ENCODE measurements at places on chromosomes 7 and 10. TPM values are rescaled to one million over a fixed set of nuclear protein-coding genes. Genes with fewer than 3 reads are reported as not detected.

GRCh38 chr10:34649385-34649784 lies 165.7 kb downstream of the PARD3 start:
- no peak overlapping the region for H3K4me3 ChIP-seq
- H3K27ac ChIP-seq = no peak overlapping the region
- H3K4me1 ChIP-seq = peaks cover 16% of the 10 kb centered on the region
- no peak for DNase-seq
- no peaks in the 10 kb centered on the region for H3K27me3 ChIP-seq

The INMT gene
- total RNA-seq = not detected

- H3K4me3 ChIP-seq = no peak overlapping the region
- DNase-seq = no peak
- no peaks in the 10 kb centered on the region for H3K36me3 ChIP-seq
- H3K27ac ChIP-seq = no peak overlapping the region
- H3K4me1 ChIP-seq = peaks cover 8% of the 10 kb centered on the region
- no peaks in the 10 kb centered on the region for H3K27me3 ChIP-seq
Observed at GRCh38 chr7:123879628-123880027, 34.7 kb downstream of the HYAL4 start.

GRCh38 chr7:73668103-73668885 lies 663 bp downstream of the VPS37D start:
- H3K27ac ChIP-seq = no peak overlapping the region
- H3K27me3 ChIP-seq = no peaks in the 10 kb centered on the region

GRCh38 chr7:44325811-44326241 lies 432 bp upstream of the CAMK2B start:
- peak overlapping the region; percentile 65 for H3K4me3 ChIP-seq
- no peak for DNase-seq
- H3K27me3 ChIP-seq = peaks cover 89% of the 10 kb centered on the region

GRCh38 chr7:25031432-25031831 lies 51.5 kb upstream of the OSBPL3 start:
- DNase-seq = peak; percentile 71
- peaks cover 69% of the 10 kb centered on the region for H3K4me1 ChIP-seq

DNA sequence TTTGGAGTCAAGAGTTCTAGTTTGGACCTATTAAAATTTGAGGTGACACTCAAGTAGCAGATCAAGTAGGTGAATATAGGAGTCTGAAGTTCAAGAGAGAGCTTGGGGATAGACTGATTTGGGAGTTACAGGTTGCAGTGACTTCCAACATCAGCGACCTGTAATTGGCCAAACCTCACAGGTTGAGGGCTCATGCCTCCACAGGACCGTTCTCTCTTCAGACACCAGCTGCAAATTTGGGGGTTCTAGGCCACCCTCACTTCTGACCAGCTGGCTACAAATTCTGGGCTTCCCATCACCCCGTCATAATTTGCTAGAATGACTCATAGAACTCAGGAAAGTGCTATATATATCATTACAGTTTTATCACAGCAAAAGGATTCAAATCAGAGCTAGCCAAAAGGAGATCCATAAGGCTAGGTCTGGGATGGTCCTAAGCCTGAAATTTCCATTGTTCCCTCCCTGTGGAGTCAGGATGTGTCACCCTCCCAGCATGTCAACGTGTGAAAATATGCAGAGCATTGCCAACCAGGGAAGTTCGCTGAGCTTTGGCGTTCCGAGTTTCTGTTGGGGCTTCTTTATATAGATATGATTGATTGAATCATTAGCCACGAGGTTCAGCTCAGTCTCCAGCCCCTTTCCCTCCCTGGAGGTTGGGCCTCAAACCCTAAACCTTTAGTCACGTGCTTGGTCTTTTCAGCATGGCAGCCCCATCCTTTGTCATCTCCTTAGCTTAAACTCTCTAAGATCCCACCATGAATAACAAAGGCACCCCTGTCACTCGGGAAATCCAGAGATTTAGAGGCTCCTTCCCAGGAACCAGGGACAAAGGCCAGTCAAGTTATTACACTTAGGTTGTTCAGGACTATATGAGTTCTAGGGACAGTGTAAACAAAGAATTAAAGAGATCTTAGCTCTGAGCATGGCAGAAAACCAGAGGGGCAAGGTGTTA lies 20.7 kb upstream of the ZNF212 start:
- DNase-seq = no peak
- peaks cover 47% of the 10 kb centered on the region for H3K36me3 ChIP-seq
- no peak overlapping the region for H3K27ac ChIP-seq
- no peak overlapping the region for H3K4me3 ChIP-seq
- H3K27me3 ChIP-seq = no peaks in the 10 kb centered on the region
- no peaks in the 10 kb centered on the region for H3K4me1 ChIP-seq

The BTBD16 gene
- not detected for total RNA-seq
